ENCODE measurements at places on chromosomes 1 and 21. TPM values are rescaled to one million over a fixed set of nuclear protein-coding genes. Genes with fewer than 3 reads are reported as not detected.

GRCh38 chr1:181099152-181100014, 10.9 kb downstream of the IER5 start:
- H3K4me3 ChIP-seq: peak overlapping the region; percentile 67
- H3K27ac ChIP-seq: peak overlapping the region; percentile 99
- H3K36me3 ChIP-seq: peaks cover 10% of the 10 kb centered on the region
- DNase-seq: peak; percentile 80
- H3K4me1 ChIP-seq: peaks cover 88% of the 10 kb centered on the region

- H3K36me3 ChIP-seq: peaks cover 6% of the 10 kb centered on the region
- H3K27ac ChIP-seq: peak overlapping the region; percentile 84
These were observed 9.9 kb downstream of the RNF223 start for GRCh38 chr1:1063945-1064831.

GRCh38 chr21:29271927-29272333, 26.8 kb upstream of the BACH1 start:
- no peaks in the 10 kb centered on the region for H3K36me3 ChIP-seq
- no peaks in the 10 kb centered on the region for H3K27me3 ChIP-seq
- no peak overlapping the region for H3K4me3 ChIP-seq
- no peaks in the 10 kb centered on the region for H3K4me1 ChIP-seq

DNA sequence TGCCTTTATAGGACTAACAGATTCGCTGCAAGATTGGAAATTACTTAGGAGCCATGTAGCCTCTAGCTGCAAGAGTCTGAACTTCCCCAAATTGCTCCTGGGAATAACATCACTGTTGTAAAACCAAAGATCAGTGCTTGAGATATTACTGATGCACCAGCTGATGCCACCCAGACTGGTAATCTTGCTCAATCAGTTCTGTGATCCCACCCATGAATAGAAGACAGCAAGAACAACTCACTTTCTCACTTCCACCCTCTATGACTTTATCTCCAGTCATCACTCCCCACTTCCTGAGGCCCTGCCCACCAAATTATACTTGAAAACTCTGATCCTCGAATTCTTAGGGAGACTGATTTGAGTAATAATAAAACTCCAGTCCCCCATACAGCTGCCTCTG, 1011.1 kb downstream of the PLA2G4A start:
- H3K36me3 ChIP-seq: no peaks in the 10 kb centered on the region
- H3K4me1 ChIP-seq: no peaks in the 10 kb centered on the region
- H3K27ac ChIP-seq: no peak overlapping the region

- H3K4me3 ChIP-seq: no peak overlapping the region
- no peaks in the 10 kb centered on the region for H3K36me3 ChIP-seq
- peaks cover 3% of the 10 kb centered on the region for H3K4me1 ChIP-seq
- H3K27ac ChIP-seq: no peak overlapping the region
- DNase-seq: no peak
- peaks cover 4% of the 10 kb centered on the region for H3K27me3 ChIP-seq
These were observed 50.0 kb upstream of the ZNF648 start for GRCh38 chr1:182111496-182111895.

The DNAJC16 gene
- 7.1 TPM for total RNA-seq

The PPIAL4G gene
- 0.10 TPM for total RNA-seq

The CA14 gene
- total RNA-seq: not detected

GRCh38 chr1:107016376-107016978, 40.0 kb upstream of the PRMT6 start:
- no peaks in the 10 kb centered on the region for H3K36me3 ChIP-seq
- H3K4me1 ChIP-seq: no peaks in the 10 kb centered on the region
- peaks cover 12% of the 10 kb centered on the region for H3K27me3 ChIP-seq
- H3K4me3 ChIP-seq: no peak overlapping the region

DNA sequence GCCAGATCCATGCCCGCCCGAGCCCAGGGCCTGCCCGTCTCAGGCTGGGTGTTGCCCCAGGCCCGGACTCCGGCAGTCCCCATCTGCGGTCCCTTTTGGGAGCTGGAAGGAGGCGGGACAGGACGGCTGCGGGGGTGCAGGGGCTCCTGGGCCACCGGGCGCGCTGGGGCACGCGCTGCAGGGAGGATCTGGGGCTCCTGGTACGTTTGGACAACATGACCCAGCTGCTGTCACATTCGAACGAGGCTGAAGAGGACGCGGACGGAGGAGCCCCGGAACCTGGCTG, 6.6 kb upstream of the CALML6 start:
- DNase-seq: peak; percentile 39
- no peak overlapping the region for H3K27ac ChIP-seq
- H3K4me3 ChIP-seq: peak overlapping the region; percentile 73

DNA sequence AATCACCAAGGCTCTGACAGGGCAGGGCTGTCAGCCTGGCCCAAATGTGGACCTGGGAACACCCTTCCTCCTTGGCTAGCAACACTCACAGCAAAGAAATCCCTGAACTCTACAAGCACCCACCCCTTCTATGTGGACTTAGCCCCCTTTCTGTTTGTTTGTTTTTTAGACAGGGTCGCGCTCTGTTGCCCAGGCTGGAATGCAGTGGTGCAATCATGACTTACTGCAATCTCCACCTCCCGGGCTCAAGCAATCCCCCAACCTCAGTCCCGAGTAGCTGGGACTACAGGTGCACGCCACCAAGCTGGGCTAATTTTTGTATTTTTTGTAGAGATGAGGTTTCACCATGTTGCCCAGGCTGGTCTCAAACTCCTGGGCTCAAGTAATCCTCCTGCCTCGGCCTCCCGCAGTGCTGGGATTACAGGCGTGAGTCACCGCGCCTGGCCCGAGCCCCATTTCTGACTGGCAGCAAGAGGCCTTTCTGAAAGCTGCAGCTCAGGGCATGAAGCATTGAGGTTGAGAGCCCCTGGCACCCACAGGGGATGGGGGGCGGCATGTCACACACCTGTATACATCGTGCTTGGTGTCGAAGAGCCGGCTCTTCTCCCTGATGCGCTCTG, 16.2 kb downstream of the RIPK4 start:
- H3K4me1 ChIP-seq: no peaks in the 10 kb centered on the region
- no peaks in the 10 kb centered on the region for H3K36me3 ChIP-seq
- no peaks in the 10 kb centered on the region for H3K27me3 ChIP-seq
- H3K4me3 ChIP-seq: no peak overlapping the region
- DNase-seq: no peak

DNA sequence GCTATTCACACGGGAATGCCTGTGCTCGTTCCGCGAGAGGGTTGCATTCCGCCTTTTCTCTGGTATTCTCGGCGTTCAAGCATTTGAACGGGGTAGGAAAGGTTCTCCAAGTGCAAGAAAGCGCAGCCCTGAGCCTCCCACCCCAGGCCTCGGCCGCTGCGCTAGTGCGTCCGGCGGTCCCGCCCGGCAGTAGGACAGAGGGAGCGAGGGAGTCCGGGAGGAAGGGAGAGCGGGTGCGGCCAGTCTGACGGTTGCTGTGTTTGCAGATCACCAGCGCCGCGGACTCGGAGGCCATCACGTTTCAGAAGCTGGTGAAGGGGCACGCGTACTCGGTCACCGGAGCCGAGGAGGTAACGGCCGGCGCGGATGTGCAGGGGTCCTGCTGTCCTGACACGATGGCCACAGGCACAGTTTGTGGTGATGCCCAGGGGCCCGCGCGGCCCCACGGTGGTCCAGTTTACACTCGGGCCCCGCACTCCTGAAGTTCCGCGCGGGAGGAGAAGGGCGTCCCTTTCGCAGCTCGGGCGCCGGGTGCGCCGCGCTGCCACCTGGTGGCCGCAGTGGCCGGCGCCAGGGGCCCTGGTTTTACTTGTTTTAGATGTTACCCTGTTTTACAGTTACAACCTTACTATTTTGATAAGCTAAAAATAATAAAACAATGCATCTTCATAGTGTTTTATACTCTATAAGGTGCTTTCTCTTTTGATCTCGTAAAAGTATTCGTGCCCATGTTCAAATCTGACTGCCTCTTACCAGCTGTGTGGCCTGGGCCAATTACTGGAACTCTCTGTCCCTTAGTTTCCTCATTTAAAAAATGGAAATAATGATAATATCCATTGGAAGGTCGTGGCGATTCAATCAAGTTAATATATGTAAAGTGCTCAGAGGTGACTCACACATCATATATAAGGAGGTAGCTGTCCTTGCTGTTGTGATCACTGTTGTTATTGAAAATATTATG, 36.7 kb downstream of the CAPN2 start:
- H3K4me1 ChIP-seq: peaks cover 3% of the 10 kb centered on the region
- no peaks in the 10 kb centered on the region for H3K27me3 ChIP-seq
- peak overlapping the region; percentile 59 for H3K4me3 ChIP-seq
- DNase-seq: peak; percentile 63

DNA sequence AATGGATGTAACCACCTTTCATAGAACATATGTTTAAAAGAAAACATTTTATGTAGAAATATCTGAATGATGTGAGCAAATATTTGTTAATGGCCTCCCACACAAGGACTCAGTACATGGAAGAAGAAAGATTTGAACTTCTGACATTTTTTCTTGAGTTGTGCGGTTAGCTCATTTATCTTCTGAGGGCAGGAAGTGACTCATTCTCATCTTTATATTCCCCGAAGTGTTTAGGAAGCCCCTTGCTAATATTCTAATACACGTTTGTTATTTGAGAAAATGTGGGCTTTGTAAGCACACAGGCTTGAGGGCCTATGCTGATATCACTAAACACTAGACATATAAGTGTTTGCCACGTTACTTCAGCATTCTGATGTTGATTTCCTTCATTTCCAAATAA, 392.5 kb upstream of the PTBP2 start:
- H3K4me1 ChIP-seq: no peaks in the 10 kb centered on the region
- DNase-seq: no peak
- no peak overlapping the region for H3K4me3 ChIP-seq
- H3K27me3 ChIP-seq: no peaks in the 10 kb centered on the region
- H3K27ac ChIP-seq: no peak overlapping the region

- H3K4me3 ChIP-seq: no peak overlapping the region
- no peak overlapping the region for H3K27ac ChIP-seq
- no peaks in the 10 kb centered on the region for H3K36me3 ChIP-seq
These were observed 49.9 kb downstream of the TOMM20 start for GRCh38 chr1:235078480-235079381.

The OR2AK2 gene
- not detected for total RNA-seq

DNA sequence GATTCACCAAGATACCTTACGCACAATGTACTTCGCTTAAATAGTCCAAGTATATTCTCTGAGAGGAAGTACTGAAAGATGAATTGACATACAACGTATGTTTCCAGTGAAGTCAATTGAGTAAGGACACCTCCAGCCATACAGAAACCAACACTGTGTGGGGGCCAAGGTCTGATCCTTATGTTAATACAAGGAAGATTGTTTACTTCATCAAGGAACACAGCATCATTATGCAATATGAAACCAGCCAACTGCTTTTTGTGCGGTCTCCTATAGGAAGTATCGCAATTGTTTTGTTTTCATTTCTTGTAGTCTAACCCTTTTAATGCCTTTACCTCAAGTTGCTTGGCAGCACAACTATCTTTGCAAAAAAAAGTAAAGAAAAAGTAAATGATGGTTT, 28.2 kb upstream of the TEKT2 start:
- H3K27ac ChIP-seq: no peak overlapping the region
- H3K4me3 ChIP-seq: no peak overlapping the region
- H3K27me3 ChIP-seq: no peaks in the 10 kb centered on the region
- peaks cover 9% of the 10 kb centered on the region for H3K36me3 ChIP-seq

The TMEM234 gene
- 5.1 TPM for total RNA-seq

The KCNQ4 gene
- total RNA-seq: 0.50 TPM

- H3K27ac ChIP-seq: no peak overlapping the region
- no peak for DNase-seq
- H3K4me3 ChIP-seq: no peak overlapping the region
- H3K27me3 ChIP-seq: no peaks in the 10 kb centered on the region
- no peaks in the 10 kb centered on the region for H3K4me1 ChIP-seq
These were observed 74.6 kb downstream of the SCCPDH start for GRCh38 chr1:246798606-246799496.

The CBR3 gene
- total RNA-seq: 13.3 TPM

- no peaks in the 10 kb centered on the region for H3K36me3 ChIP-seq
- H3K4me1 ChIP-seq: no peaks in the 10 kb centered on the region
- H3K27ac ChIP-seq: no peak overlapping the region
- H3K4me3 ChIP-seq: no peak overlapping the region
These were observed 173.8 kb downstream of the RASAL2 start for GRCh38 chr1:178267646-178268094.

GRCh38 chr1:171206204-171206977, 21.3 kb downstream of the FMO2 start:
- H3K4me3 ChIP-seq: no peak overlapping the region
- no peak for DNase-seq
- H3K27me3 ChIP-seq: peaks cover 8% of the 10 kb centered on the region
- no peaks in the 10 kb centered on the region for H3K36me3 ChIP-seq
- H3K4me1 ChIP-seq: no peaks in the 10 kb centered on the region

DNA sequence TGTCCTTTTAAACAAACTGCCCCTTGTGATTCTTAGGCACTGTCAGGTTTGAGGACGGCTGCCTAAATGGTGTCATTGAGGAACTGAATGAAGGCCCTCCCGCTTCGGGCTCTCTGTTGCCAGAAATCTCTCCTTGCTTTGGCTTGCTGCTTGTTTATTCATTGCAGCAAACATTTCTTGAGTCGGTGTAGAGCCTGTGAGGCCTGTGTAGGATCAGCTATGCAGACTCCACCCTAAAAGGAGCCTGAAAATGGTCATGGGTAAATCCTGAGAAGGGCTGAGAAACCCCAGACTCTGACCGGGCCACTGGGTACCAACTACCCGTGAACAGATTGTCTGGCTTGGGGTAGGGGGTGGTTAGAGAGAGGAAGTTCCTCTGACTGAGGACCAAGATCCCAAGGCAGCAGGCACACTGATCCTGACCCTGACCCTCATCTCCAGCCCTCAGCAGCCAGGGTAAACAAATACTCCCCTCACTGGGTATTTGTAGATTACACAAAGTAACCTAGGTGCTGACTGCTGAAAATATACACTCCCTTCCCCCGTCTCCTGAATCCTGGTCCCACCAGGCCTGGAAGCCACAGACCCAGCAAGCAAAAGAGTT, 3.1 kb downstream of the IL6R start:
- H3K27me3 ChIP-seq: no peaks in the 10 kb centered on the region
- peaks cover 4% of the 10 kb centered on the region for H3K36me3 ChIP-seq
- H3K4me1 ChIP-seq: peaks cover 79% of the 10 kb centered on the region
- no peak for DNase-seq
- H3K27ac ChIP-seq: peak overlapping the region; percentile 96
- H3K4me3 ChIP-seq: peak overlapping the region; percentile 94

DNA sequence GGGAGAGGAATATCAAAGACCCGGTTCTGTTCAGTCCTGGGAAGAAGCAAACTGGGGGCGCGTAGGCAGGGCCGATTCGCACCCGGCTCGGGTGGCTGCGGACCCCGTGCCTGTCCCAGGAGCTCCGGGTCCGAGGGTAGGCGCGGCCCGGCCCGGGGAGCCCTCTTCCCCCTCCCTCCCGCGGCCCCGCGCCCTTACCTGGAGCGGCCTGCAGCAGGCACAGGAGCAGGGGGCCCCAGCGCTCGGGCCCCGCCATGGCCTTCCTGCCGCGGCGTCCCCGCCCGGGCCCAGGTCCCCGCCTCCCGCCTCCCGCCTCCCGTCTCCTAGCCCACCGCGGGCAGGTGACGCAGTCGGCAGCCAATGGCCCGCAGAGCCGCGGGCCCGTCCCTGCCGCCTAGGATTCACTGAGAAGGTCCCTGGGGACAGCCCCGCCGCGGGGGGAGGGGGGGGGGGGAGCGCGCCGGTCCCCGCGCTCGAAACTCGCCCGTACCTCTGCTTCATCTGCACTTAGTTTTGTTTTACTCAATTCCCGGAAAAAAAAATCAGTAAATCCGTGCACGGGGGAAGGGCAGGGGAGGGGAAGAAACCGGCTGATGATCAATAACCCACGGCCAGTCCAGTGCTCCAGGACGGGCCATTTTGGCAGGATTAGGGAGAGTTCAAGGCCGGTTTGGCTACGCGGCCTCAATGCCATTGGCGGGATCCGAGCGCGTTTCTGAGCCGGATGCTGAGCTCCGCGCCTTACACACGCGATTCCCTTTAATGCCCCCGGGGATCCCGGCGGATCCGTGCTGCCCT, at the start of gene IFNLR1:
IFNLR1 (minus strand) TSS at position 297 of the 798 bp plus-strand sequence; CDS start at position 256, 41 bp downstream.
- H3K4me1 ChIP-seq: peaks cover 50% of the 10 kb centered on the region
- peak; percentile 92 for DNase-seq
- peaks cover 1% of the 10 kb centered on the region for H3K36me3 ChIP-seq
- H3K4me3 ChIP-seq: peak within 1 kb of the TSS; percentile 79
- H3K27ac ChIP-seq: peak within 1 kb of the TSS; percentile 18

The ZMYND12 gene
- total RNA-seq: 0.76 TPM
